ENCODE measurements at places on chromosomes 1 and 21. TPM values are rescaled to one million over a fixed set of nuclear protein-coding genes. Genes with fewer than 3 reads are reported as not detected.

Gene PTGER3
- total RNA-seq, result not detected

Gene AGO1
- 31.0 TPM for total RNA-seq

Gene NPR1
- 9.8 TPM for total RNA-seq

Gene NUF2
- 38.6 TPM for total RNA-seq

Gene FAM151A
- not detected for total RNA-seq

Gene IFFO2
- 35.1 TPM for total RNA-seq

Gene CCDC30
- 2.9 TPM for total RNA-seq

Gene SYPL2
- total RNA-seq, result not detected

Gene RNU1-2
- 1,319 TPM for total RNA-seq

Gene CRYAA
- total RNA-seq, result not detected

Gene SPRR2F
- not detected for total RNA-seq
